ENCODE measurements at places on chromosomes 11 and 22.

DNA sequence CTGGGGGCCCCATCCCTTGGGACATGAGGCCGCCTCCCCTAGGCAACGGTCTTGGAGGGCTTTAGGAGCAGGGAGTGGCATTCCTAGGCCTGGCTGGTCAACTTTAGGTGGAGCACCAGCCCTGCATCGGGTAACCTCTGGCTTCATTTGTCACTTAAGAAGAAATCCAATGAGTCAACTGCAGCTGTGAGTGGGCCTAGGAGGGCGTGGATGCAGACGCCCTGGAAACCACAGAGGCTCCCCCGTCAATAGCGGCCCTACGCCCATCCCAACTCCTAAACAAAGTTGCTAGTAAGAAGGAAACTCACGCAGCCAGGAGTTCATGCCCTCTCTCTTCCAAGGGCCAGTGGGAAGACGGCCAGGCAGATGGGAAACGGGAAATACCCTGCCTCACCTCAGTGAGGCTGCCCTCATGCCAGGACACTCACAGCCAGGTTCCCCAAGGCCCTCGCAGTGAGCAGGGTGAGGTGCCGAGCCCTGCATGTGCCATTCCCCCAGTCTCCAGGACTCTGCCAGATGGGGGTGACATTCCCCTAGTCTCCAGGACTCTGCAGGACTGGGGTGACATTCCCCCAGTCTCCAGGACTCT, 20.8 kb downstream of the BID start:
- H3K4me3 ChIP-seq, result no peak overlapping the region
- H3K4me1 ChIP-seq, result no peaks in the 10 kb centered on the region
- no peak overlapping the region for H3K27ac ChIP-seq
- H3K36me3 ChIP-seq, result no peaks in the 10 kb centered on the region
- H3K27me3 ChIP-seq, result no peaks in the 10 kb centered on the region
- no peak for DNase-seq

DNA sequence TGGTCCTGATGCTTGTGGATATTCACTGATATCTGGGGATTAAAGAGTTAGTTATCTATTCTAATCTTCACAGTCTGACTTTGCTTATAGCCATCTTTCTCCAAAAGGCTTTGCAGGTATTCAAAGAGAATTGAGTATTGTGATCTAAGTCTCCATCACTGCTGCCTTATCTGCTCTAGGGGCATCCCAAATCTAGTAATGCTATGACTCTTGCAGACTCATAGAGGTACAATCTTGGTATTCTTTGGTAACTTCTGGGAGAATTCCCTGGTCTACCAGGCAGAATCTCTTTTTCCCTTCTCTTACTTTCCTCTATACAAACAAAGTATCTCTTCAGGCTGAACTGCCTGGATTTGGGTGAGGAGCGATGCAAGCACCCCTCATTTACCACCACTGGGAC, 746.3 kb downstream of the JRKL start:
- no peak for DNase-seq
- H3K27ac ChIP-seq, result no peak overlapping the region
- H3K4me1 ChIP-seq, result no peaks in the 10 kb centered on the region
- H3K36me3 ChIP-seq, result no peaks in the 10 kb centered on the region
- no peaks in the 10 kb centered on the region for H3K27me3 ChIP-seq

DNA sequence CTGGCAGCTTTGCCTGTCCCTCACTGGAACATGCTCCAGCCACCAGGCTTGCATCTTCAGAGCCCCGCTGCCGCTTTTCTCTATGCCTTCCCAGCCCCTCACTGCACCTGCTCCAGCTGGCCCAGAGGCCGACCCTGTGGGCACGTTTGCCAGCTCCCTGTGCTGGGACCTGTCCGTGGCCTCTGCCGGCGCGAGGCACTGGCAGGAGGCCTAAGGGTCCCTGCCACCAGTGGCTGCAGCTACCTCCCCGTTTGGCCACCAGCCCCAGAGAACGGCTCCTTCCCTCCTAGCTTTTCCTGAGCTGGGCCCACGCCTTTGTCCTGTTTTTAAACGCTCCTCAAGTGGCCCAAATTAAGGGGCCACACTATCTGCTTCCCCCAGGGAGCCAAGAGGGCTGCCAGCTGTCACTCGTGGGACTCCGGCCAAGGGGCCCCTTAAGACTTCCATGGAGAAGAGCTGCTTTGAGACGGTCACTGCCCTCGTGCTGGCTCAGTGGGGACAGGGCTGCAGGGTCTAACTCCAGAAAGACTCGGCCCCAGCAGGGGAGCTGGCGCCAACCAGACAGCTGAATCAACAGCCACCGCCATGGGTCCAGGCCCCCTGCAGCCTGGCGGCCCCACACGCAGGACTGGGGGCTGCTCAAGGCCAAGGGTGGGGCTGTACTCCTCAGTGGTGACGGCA, 24.6 kb upstream of the WNT7B start:
- peak; percentile 65 for DNase-seq
- H3K27ac ChIP-seq, result no peak overlapping the region
- H3K4me3 ChIP-seq, result no peak overlapping the region
- no peaks in the 10 kb centered on the region for H3K27me3 ChIP-seq
- no peaks in the 10 kb centered on the region for H3K4me1 ChIP-seq

GRCh38 chr11:26891501-26891900, 102.4 kb upstream of the FIBIN start:
- no peaks in the 10 kb centered on the region for H3K36me3 ChIP-seq
- no peak overlapping the region for H3K27ac ChIP-seq
- no peaks in the 10 kb centered on the region for H3K4me1 ChIP-seq
- no peak for DNase-seq
- H3K27me3 ChIP-seq, result no peaks in the 10 kb centered on the region

- H3K4me3 ChIP-seq, result peak within 1 kb of the TSS; percentile 52
- peak; percentile 71 for DNase-seq
- peaks cover 39% of the 10 kb centered on the region for H3K4me1 ChIP-seq
- H3K27me3 ChIP-seq, result no peaks in the 10 kb centered on the region
- peaks cover 6% of the 10 kb centered on the region for H3K36me3 ChIP-seq
These were observed at the start of gene HSPB2 for GRCh38 chr11:111912535-111912934. HSPB2 (plus strand) TSS chr11:111912734; CDS start chr11:111912830, 96 bp downstream.

DNA sequence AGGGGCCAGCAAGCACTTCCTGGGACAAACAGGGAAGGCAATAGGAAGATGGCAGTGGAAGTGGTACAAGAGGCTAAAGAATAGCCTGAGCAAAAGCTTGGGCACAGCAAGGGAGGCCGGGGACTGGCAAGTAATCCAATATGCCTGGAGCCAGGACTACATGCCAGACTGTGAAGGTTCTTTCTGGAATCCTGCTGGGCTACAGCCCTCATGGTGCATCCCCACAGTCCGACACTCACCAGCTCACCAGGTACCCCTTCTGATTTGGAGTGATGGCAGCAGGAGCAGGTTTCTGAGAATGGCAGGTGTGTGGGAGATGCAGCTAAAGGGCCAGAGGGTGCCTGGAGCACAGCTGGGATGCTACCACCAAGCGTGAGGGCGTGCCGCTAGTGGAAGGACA, 32.2 kb upstream of the POGLUT3 start:
- H3K4me3 ChIP-seq, result no peak overlapping the region
- H3K27ac ChIP-seq, result no peak overlapping the region

- no peak overlapping the region for H3K4me3 ChIP-seq
- H3K4me1 ChIP-seq, result peaks cover 10% of the 10 kb centered on the region
- no peak overlapping the region for H3K27ac ChIP-seq
- H3K36me3 ChIP-seq, result peaks cover 12% of the 10 kb centered on the region
- DNase-seq, result no peak
These were observed 37.5 kb downstream of the BIRC2 start for GRCh38 chr11:102384419-102385079.

GRCh38 chr22:27108425-27109114, 451.2 kb downstream of the MIAT start:
- H3K27me3 ChIP-seq, result no peaks in the 10 kb centered on the region
- peak; percentile 93 for DNase-seq
- peak overlapping the region; percentile 81 for H3K27ac ChIP-seq
- H3K36me3 ChIP-seq, result no peaks in the 10 kb centered on the region
- no peak overlapping the region for H3K4me3 ChIP-seq

DNA sequence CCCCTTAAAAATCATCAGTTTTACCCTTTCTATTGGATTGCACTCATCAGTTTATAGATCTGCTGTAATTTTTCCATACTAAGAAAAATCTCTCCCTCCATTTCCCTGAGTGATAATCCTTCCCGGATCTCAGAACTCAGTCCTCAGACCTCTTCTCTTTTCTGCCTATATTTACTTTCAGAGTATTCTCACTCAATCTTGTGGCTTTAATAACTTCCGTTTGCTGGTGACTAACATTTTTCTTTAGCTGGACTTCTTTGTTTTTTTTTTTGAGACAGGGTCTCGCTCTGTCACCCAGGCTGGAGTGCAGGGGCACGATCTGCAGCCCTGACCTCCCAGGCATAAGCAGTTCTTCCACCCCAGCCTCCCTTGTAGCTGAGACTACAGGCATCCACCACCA, 10.4 kb downstream of the ATXN10 start:
- H3K4me1 ChIP-seq, result peaks cover 82% of the 10 kb centered on the region
- H3K36me3 ChIP-seq, result no peaks in the 10 kb centered on the region

- peak; percentile 24 for DNase-seq
- H3K27me3 ChIP-seq, result no peaks in the 10 kb centered on the region
- no peaks in the 10 kb centered on the region for H3K36me3 ChIP-seq
- no peak overlapping the region for H3K27ac ChIP-seq
- H3K4me3 ChIP-seq, result no peak overlapping the region
- H3K4me1 ChIP-seq, result no peaks in the 10 kb centered on the region
These were observed 3.4 kb downstream of the DGCR6 start for GRCh38 chr22:18909556-18909955.

DNA sequence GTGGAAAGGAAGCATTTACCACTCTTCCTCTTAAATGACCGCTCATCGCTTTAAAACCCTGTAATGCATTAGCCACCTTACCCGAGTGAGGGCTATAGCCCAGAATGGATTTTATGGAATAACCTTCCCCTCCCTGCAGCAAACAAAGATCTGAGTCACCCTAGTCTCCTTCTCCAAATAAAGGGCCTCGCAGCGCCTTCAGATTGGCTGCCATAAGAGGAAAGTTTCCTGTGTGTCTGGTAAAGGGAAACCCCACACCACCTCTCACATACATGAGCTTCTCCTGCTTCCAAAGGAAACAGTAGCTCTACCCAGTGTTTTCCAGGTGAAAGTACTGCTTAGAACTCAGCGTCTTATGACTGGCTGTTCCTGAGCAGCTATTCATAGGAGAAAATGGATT, 47.8 kb downstream of the PPP2R1B start:
- peaks cover 20% of the 10 kb centered on the region for H3K4me1 ChIP-seq
- H3K27ac ChIP-seq, result peak overlapping the region; percentile 57
- H3K4me3 ChIP-seq, result no peak overlapping the region
- no peaks in the 10 kb centered on the region for H3K27me3 ChIP-seq

DNA sequence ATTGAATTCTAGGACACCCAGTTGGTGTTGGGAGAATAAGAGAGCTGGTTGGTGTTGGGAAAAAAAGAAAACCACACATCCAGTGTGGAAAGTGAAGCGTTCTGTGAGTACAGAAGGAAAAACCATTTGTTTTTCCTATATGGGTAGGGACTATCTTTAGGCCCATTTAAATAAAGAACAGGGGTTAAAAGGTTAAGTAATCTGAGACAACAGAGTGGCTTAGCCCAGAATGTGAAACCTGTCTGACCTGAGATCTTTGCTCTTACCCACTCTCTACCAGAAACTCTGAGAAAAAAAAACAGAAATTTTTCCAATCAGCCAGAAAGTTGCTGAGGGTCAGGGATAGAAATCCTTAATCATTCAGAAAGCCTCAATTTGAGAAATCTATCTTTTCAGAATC, 59.8 kb upstream of the LRRC55 start:
- H3K4me3 ChIP-seq, result no peak overlapping the region
- no peak overlapping the region for H3K27ac ChIP-seq
- no peaks in the 10 kb centered on the region for H3K36me3 ChIP-seq
- H3K27me3 ChIP-seq, result no peaks in the 10 kb centered on the region

DNA sequence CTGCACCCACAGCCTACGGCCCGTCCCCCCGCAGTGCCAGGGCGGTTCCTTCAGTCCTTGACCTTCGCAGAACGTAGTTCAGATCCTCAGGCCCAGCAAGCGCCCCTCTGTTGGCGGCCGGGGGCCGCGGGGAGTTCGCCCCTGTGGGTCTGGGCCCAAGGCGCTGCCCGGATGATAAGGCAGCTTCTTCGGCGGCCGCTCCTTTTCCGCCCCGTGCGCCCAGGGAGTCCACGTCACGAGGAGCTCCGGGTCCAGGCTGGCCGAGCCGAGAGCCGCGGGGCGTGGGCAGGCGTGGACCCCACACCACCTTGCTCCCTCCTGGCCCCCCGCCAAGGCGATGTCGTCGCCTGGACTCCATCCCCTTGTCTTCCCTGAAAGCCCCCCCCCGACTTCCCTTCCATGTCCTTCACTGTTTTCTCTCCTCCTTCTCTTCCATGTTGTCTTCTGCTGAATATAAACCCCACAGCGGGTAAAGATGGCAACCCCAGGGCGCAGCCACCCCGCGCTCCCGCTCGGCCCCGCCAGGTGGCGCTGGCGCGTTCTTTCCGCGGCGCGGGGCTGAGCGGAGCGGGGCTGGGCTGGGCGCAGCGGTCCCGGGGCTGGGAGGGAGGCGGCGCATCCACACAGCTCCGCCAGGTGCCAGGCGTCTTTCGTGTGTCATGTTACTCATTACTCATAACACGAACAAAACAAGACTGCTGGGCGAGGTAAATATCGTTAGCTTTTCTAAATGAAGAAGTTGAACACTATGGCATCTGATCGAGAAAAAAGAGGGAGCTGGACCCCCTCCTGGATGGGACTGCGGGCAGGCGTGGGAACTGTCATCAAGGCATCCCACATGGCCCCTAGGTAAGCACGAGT, 321.0 kb downstream of the NTM start:
- peaks cover 16% of the 10 kb centered on the region for H3K4me1 ChIP-seq
- no peak overlapping the region for H3K27ac ChIP-seq
- H3K36me3 ChIP-seq, result no peaks in the 10 kb centered on the region
- no peak for DNase-seq

DNA sequence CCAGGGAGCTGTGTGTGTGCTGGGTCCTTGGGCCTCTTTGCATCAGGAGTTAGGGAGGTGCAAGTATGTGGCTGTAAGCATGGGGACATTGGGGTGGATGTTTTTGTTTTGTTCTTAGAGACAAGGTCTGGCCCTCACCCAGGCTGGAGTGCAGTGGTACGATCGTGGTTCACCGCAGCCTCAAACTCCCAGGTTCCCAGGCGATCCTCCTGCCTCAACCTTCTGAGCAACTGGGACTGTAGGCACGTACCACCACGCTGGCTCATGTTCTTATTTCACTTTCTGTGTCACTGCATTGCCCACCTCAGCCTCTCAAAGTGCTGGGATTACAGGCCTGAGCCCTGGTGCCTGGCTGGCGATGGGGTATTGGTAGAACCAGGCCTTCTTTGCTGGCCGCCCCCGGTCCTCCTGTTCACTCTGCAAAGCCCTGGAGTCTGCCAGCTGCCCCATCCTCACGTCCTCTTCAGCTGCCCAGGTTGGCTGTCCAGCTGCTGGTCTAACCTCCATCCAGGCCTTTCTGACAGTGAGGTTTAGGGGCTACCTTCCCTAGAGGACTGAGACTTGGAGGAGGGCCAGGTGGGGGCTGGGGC, 851 bp upstream of the GRAMD4 start:
- peak overlapping the region; percentile 68 for H3K27ac ChIP-seq
- H3K4me1 ChIP-seq, result peaks cover 43% of the 10 kb centered on the region
- DNase-seq, result no peak
- no peaks in the 10 kb centered on the region for H3K27me3 ChIP-seq

DNA sequence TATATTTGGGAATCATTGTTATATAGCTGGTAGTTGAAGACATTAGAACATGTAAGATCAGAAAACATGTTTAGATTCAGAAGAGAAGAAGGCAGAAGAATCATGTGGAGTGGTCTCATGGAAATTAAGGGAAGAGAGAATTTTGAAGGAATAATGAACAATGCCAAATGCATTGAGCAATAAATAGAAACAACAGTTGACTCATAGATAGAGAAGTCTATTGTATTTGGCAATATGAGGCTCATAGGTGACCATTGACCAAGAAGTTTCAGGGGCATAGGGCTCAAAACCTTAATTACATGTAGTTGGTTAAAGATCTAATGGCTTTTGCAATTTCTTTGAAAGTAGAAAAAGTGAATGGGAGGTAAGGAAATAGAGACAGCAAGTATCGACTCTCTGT, 123.9 kb downstream of the PAX6 start:
- no peak overlapping the region for H3K4me3 ChIP-seq
- DNase-seq, result no peak
